ENCODE measurements at places on chromosomes 1 and 21.

DNA sequence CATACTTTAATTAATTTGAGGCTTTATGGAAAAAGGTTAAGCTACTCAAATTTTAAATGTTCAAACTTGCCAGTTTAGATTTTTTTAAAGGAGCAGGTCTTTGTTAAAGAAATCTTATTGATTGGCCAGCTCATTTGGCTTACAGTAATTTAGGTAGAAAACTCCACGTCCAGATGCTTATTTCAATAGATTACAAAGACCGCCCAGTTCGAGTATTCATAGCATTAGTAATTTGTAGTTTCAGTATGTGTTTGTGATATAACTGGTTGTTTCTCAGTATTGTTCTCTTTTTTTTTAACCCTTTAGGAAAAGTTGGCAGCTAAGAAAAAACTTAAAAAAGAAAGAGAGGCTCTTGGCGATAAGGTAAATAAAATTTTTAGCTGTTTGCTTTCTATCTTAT lies 1.6 kb downstream of the RPF1 start:
- no peak for DNase-seq

DNA sequence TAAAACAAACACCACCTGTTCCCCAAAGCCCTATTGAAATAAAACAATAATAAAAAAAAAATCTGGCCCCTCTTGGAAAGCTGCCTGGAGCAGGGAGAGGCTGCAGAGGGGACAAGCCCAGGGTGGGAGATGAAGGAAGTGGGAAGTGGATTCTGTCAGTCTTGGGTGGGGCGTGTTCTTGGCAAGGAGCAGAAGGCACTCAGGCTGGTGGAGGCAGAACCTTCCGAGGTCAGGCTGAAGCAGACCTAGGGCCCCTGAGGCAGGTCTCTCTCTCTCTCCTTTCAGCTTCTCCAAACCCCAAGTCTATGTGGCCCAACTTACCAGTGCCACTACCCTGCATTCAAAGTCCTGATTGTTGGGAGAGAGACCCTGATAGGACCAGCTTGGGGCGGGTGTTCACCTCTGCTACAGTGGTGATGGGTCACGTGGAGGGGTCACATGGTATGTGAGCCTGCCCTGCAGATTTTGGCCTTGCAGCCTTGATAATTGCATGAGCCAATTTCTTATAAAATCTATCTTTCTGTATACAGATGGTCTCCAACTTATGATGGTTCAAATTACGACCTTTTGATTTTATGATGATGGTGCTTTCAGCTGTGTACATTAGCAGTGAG lies 145.4 kb upstream of the C1orf174 start:
- DNase-seq, result no peak

DNA sequence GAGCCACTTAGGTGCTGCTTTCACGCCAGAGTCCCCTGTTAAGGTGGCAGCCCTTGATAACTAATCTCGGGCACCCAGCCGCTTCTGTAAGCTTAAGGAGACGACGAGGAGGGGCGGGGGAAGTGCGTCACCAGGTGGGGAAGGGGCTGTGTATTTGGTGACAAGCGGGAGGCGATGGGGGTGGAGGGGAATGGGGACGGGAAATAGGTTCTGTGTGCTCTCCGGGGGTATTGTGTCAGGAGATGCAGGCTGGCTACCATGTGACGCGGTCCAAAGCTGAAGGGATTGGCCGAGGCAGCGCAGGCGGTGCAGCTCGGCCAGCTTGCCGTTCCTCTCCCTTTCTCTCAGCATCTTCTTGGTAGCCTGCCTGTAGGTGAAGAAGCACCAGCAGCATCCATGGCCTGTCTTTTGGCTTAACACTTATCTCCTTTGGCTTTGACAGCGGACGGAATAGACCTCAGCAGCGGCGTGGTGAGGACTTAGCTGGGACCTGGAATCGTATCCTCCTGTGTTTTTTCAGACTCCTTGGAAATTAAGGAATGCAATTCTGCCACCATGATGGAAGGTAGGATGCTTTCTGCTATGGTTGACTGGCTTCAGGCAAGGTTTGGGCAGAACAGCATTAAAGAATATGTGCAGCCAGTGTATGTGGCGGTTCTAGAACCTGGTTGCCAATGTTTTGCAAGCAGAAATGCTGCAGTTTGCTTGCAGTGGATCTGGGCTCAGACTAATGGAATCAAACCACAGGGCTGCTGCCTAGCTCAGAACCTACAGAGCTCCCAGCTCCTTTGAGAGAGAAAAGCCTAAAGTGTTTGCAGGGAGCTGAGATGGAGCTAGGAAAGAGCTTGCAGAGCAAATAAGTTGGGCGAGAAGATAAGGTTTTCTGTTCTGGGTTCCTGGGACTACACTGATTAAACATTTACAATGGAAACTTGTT lies at the start of gene SGIP1:
SGIP1 (plus strand) TSS at position 350 of the 937 bp plus-strand sequence; CDS start at position 556, 206 bp downstream.
- no peak for DNase-seq

DNA sequence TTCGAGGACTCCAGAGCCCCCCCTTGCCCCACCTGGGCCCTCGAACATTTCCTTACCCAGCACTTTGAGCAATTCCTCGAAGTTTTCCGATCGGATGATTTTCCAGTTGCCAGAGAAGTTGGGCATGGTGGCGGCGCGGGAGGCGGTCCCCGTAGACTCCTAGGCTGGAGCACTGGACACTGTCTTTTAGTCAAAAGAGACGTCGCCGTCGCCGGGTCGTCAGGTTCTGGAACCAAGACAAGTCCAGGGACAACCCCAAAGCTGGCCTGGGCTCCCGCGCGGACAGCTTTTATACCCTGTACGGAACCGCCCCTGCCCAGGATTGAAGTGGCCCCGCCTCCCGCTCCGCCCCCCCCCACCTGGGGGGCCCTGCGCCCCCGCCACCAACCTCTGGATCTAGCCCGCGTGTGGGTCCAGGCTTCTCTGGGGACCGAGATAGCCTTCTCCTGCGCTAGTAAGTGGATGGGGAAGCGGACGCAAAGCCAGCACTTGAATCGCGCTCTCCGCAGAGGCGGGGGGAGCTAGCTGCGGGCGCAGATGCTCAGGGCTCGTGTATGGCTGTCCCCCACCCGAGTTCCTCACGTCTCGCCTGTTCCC lies at the start of gene CRABP2:
CRABP2 (minus strand) TSS at position 263 of the 597 bp plus-strand sequence; CDS start at position 126, 137 bp downstream.
- DNase-seq, result no peak

DNA sequence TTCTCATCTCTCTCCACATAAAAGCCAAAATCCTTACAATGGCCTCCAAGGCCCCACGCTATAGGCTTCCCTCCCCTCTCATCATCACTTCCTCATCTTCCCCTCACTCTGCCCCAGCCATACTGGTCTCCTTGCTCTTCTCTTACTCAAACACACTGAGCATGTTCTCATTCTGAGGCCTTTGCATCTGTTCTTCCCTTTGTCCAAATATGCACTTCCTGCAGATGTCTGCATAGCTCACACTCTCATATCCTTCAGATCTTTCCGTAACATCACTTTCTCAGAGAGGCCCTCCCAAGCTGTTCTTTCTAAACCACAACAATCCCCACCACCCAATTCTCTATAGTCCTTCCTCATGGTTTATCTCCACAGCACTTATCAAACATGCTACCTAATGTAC lies 284.1 kb downstream of the HHIPL2 start:
- no peak for DNase-seq

DNA sequence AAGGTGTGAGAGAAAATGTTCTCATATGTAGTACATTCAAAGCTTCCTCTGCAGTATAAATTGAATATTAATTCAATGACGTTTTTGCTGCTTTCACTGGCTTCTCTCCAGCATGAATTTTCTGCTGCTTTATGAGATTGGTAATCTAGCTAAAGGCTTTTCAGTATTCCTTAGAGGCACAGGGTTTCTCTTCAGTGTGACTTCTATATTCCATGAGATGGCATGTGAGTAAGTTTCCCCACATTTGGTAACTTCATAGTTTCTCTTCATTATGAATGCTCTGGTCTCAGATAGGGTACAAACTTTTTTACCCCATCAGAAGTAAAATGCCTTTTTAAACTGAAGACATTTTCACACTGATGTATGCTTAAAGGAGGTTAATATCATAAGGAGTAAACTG lies 10.4 kb upstream of the KLF18 start:
- no peak for DNase-seq

Measured in GM04503 (cell line).